ENCODE measurements at places on chromosomes 3 and 15.

DNA sequence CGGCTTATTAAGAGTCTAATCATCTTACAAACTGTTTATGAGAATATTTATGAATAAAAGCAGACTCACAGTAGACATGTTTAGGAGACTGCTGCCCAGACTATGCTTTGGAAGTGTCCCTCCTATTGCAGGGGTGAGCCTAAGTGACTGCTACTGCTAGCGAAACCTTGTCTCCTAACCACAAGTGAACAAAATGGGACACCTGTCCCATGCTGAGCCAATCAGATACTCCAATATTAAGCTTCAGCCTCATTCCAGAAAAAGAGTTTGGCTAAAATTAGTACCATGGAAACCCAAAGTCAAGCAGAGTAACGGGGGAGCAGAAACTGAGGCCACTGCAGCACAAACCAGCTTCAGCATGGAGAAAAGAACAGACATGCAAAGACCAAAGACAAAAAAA, 4.6 kb downstream of the DENND6A start:
- DNase-seq, result no peak

DNA sequence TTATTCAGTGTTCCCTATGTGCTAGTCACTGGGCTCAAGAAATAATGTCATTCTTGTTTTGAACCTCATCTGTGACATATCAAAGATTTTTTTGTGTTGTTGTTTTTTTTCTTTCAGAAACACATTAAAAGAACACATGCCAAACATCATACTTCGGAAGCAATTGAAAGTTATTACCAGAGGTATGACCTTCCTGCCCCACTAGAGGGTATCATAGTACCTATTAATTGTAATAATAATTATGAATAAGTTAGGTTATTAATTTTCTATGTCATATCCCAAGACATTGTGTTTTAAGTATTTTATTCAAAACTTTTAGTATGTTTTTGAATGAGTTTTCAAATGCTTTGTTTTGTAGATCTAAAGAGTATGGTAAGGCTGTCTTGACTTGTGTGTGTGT, 65.7 kb downstream of the CDIN1 start:
- DNase-seq, result peak; percentile 12

DNA sequence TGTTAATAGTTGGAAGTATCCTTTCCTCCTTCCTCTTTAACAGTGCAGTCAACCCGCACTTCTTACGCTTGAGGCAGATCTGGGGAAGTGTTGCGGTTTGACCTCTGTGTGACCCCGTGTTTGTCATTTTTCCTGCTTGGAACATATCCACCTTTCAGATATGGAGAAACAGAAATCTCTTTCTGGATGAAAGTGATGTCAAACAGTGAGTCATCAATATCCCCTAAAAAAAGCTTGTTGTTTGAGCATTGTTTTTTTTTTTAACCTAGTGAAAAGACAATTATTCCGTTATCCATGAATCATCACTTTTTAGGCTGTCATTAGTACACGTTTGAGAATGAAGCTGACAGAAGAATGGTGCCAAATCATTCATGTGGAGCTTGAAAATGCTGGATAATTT, 293.7 kb downstream of the ARPP21 start:
- DNase-seq, result no peak

GRCh38 chr15:61888074-61888780, 172.0 kb downstream of the VPS13C start:
- no peak for DNase-seq

DNA sequence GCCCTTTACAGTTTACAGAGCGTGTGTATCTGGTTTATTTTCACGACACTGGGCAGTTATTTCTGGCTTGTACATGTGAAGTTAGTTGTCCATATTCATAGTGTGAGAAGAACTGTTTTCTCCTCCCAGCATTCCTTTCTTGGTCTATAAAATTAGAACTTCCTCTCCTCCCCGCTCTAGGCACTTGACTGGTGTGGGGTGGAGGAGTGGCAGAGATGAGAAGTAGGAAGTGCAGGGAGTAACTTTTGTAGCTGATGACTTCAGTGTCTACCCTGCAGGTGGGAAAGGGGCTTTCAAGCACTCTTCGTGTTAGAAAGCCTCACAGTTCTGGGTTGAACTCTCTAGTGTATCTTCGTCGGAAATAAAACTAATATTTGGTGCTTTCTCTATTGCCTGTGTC, 13.4 kb downstream of the APOD start:
- no peak for DNase-seq

- DNase-seq, result no peak
Measured at GRCh38 chr3:24765399-24765798, 270.7 kb upstream of the THRB start.

- DNase-seq, result peak; percentile 69
Measured at GRCh38 chr15:99452728-99453636, 112.8 kb upstream of the MEF2A start.

DNA sequence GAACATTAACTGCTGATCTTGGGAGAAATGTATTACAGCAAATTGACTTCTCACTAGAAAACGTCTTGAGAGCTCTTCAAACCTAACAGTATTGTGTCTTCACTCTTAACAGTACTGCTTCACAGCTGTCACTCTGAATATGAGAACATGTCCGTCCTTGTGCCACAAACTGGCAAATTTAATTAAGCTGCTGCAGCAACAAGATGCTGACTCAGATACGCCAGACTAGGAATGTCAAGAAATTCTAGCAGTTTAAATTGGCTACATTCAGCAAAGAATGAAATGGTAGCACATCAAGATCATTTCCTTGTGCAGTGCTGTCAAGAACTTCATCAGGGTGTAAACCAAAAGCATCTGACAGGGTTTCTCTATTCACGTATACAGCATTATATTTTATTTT, 7.6 kb downstream of the ICE2 start:
- no peak for DNase-seq

DNA sequence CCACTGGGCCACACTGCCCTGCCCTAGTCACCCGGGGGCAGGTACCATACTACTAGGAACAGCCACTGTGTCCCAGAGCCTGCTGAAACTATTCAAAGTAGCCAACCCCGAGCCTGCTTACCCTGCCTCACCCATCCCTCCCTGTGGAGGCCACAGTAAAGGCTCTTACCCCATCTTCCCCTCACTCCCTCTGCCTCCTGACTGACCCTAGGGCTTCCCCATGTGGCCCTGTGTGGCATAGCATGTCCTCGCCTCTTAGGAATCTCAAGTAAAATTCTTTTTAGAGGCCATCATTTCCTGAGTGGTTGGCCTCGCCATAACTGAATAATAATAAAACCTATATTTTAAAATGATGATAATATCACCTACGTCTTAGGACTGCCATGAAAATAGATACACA, 112.2 kb upstream of the SLC6A11 start:
- no peak for DNase-seq

- DNase-seq, result no peak
Measured at GRCh38 chr3:138782755-138783154, 52.0 kb downstream of the PIK3CB start.

DNA sequence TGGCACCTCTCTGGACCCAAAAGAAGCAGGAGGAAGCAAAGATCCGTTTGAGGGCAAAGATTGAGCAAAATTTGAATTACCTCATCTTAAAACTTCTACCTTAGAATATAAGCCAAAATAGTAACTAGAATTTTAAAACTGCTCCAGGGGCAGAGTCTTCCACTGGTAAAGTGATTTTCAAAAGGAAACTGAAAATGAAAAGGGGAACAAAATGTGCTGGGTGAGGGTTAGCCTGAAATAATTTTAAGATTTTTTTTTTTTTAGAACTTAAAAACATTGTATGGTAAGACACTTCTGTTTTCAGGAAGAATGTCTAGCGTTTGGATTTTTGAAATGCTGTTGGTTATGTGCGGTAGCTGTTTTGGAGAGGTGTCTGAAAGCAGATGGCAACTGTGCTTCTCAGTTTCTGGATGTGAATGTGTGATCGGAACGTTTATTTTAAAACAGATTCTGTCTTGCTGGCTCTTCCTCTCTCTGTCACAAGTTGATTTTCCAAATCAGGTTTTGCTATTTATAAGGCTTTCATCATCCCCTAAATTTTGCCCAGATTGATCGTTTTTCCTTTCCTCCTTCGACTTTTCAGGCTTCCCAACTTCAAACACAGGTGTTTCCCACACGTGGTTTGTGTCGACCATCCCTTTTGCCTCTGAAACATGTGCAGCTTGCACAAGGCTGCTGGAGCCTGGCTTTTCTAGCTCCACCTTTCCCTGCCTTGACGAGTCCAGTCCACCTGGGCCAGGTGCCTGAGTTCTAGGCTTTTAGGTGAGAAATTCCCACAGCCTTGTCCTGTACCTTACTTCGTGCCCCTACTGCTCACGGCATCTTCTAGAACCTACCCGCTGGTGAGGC, 3.3 kb downstream of the LRRK1 start:
- DNase-seq, result no peak

GRCh38 chr3:78957456-78957855, 810.3 kb downstream of the ROBO1 start:
- DNase-seq, result no peak

DNA sequence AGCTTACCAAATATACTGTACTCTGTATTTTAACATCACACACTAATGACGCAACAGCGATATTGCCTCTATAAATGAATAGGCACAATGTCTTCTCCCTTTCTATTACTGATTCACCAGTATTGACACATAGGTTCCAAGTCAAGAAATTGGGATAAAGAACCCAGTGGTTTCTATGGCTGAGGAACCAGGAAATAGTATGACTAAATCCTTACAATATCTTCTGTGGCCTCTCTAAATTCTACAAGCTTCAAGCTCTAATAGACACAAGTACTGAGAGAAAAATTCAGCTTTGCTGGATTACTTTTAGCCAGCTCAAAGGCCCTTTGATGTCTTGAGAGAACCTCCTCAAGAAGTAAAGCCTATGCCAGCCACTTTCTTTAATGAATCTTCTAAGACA, 162.5 kb downstream of the DPH6 start:
- no peak for DNase-seq

DNA sequence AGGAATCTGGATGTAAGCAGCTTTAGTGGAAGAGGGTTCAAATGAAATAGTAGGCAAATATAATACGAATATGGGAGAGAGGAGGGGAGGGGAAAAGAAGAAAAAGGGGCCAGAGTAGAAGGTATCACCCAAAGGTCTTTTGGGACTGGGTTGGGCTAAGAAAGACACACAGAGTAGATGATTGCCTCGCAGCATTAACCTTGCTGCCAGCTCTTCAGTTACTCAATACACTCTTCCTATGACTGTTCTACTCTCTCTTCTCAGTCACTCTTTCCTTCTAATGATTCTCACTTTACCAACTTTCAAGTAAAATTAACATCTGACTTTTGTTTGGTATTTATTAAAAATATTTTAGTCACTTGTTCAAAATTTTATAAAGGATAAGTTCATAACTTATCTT, 52.8 kb downstream of the CLASP2 start:
- DNase-seq, result no peak

- DNase-seq, result no peak
Measured at GRCh38 chr3:58464866-58465265, 27.0 kb upstream of the KCTD6 start.

- no peak for DNase-seq
Measured at GRCh38 chr3:168051531-168052471, 43.9 kb downstream of the GOLIM4 start.

DNA sequence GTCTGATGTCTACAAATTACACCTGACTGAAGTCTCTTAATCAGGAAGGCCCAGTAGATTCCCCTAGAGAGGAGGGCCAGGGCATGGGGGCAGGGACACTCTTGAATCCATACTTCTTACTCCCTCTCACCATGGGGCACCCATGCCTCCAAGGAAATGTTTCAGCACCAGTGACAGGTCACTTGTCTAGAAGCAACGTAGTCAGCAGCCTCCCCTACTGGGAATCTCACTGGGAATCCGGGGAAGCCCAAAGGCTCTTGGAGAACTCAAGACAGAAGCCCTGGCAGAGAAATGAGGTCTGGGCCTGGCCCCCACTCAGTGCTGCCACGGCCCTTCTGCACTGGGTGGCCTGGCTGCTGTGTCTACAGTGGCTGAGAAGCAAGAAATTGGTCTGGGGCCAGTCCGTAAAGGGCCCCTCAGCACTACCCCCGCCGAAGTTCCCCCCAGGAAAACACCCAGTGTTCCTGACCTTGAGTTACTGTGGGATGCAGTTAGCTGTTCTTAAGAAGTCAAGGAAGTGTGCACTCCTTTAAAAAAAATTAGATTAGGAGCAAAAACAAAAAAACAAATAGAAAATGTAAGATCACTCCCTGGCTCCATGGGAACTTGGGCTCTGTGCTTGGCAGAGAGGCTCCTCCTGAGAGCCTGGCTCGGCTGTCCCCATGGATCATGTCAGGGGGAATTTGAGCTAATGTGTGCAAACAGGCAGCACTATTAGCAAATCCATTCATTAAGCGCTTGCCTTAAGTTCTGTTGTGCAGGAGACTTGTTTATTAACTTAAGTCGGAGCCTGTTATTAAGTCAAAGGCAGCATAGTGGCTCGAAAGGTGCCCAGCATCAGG, 5.4 kb upstream of the LINGO1 start:
- DNase-seq, result no peak

- no peak for DNase-seq
Measured at GRCh38 chr3:20990896-20991295, 760.1 kb downstream of the ZNF385D start.

DNA sequence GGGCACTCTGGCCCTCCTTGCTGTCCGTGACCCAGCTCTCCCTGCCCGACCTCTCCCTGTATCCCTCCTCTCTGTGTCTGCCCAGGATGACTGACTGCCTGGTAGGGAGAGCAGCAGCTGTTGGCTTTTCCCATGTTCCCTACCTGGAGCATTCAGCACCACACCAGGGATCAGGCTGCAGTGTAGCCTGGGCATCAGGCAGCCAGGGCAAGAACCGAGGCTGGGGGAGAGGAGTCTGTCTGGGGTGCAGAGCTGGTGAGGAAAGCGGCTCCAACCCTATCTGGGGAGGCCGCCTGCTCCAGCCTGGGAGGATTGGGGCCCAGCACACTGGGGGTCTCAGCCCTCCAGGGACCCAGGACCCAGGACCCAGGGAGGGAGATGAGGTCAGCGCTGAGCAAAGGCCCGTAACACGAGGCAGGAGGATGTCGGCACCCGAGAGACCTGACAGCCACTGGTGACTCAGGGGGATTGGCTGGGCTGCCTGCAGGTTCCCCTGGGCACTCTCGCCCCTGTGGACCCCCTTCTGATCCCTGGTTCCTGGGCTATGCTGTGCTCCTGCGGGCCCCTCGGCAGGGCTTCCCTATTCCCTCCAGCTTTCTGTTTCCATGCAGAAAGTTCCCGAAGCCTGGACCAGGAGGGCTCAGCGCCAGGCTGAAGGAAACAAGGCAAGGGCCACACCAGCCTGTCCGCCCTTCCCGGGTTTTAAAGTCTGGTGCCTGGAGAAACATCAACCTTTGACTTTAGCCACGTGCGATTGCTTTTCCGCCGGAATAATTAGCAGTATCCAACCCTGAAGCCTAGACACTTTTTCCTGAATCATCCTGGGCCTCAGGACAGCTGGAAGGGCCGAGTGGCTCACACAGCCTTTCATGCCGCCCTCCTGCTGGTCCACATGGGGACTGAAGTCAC, 128.2 kb upstream of the MEF2A start:
- no peak for DNase-seq

- DNase-seq, result no peak
Measured at GRCh38 chr3:139260041-139260486, 83.8 kb upstream of the MRPS22 start.

- DNase-seq, result no peak
Measured at GRCh38 chr3:40951636-40952035, 247.7 kb upstream of the CTNNB1 start.
